ENCODE measurements at places on chromosomes 4 and X.
A peak's percentile ranks its signal among the peaks of the same experiment; 100 is the strongest.

GRCh38 chrX:73842541-73843234, 279.7 kb downstream of the CHIC1 start:
- DNase-seq: no peak

DNA sequence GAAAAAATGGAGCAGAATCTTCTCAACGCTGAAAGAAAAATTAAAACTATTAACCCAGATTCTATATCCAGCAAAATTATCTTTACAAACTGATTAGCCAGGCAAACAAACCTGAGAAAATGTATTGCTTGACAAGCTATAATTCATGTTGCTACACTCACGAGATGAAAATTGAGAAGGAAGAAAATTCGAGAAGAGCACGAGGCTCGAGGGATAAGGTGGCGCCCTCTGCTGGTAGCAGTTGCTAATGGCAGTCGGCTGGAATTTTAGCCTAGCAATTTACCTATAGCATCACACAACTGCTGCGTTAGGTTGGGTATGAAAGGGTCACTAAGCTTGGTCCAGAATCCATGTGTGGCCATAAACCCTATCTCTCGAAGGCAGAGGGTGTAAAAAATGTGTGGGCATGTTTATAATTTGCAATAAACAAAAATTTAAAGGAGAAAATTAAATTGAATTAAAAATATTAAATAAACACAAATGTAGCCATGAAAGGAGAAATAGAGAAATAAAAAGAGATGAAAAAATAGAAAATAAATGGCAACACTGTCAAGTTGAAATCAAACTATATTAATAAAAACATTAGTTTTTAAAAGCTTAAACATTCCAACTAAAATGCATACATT, 126.6 kb downstream of the PPP4R3C start:
- no peak for DNase-seq

GRCh38 chr4:8532245-8532781, 47.9 kb upstream of the GPR78 start:
- DNase-seq: no peak

DNA sequence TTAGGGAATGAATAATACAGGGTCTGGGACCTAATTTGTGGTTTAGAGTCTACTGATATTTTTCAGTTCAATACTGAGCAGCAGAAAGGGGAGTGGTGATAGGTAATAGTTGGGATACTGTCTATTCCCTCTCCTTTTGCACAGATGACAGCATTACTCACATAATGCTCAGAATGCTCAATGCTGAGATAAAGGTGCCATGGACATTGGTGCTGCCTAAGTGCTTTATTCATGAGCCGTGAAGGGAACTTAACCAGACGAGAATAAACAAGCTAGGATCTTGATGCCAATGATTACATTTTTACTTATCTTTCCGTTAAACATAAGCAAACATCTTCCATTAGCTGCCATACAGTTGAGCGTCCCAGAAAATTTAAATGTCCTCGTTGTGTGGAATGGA, 75.6 kb downstream of the STK32B start:
- DNase-seq: no peak

DNA sequence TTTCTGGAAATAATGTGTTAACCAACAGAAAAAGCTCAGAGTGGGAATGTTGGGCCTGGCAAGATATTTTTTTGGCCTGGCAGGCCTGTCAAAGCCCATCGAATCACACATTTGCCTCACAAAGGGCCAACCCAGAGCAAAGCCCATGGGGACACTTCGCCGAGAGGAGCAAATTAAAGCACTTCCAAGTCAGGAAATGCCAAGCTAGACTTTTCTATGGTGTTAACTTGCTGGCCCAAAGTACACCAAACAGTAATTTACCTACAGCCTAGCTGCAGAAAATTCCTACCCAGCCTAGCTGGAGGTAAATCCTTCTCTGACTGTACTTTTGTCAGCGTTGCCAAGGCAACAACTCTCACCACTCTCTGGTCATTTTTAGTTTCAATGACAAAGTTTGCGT, 288.6 kb upstream of the LDB2 start:
- no peak for DNase-seq

DNA sequence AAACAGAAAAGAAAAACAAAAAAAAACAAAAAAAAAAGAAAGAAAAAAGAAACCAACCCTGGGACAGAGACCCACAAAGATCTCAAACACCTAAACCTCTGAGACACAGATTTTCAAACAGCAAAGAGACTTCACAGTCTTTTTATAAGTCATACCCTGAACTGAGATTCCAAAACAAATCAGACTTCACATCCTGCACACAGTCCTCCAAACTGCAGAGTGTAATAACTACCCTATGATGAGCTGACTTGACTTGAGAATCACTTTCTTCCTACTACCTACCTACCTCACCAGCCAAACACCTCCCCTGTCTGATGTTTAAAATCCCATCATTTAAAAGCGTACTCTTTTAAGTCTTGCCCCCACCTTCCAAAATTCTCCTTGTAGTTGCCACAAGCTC, 25.2 kb upstream of the GLOD5 start:
- DNase-seq: peak; percentile 30

DNA sequence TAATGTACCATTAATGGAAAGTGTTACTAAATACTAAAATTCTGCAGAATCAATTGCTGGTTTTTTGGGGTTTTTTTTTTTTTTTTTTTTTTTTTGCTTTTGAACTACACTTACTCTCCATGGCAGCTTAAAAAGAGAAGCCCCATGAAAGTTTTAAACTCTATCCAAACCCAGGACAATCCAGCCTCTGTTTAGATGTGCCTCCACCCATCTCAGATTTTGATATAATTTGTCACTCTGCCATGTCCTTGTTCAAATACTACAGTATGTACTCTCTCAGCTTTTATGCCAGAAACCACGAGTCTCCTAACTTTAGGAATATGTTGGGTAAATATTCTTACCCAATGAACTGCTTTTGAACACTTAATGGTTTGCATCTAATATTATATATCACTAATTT, 84.2 kb downstream of the COL25A1 start:
- no peak for DNase-seq

DNA sequence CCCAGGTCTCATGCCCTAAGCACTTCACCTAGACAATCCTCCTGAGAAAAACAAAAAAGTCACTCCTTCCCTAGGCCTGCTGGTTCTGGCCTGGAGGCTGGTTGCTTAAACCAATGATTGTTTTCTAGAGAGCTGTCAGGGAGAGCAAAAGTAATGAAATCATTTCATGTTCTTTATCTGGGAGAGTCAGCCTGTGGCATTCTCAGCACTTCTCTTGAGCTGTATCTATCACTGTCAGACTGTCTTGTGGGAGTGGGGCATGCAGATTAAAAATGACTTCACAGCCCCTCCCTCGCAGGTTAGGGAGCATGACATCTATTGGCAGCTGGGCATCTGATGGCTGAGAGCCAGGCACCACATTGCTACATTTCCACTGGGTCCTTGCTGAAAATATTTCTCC, 20.4 kb upstream of the TMEM154 start:
- DNase-seq: no peak

All from T-helper 1 cell (primary cell).